ENCODE measurements at places on chromosomes 6 and 20. TPM values are rescaled to one million over a fixed set of nuclear protein-coding genes. Genes with fewer than 3 reads are reported as not detected.

- H3K27ac ChIP-seq: peak overlapping the region; percentile 90
- no peaks in the 10 kb centered on the region for H3K4me1 ChIP-seq
- peak overlapping the region; percentile 50 for H3K4me3 ChIP-seq
- peak; percentile 68 for DNase-seq
- H3K27me3 ChIP-seq: peaks cover 56% of the 10 kb centered on the region
These were observed 118.0 kb downstream of the HFE start for GRCh38 chr6:26205161-26205624.

- H3K4me3 ChIP-seq: no peak overlapping the region
- peak overlapping the region; percentile 84 for H3K27ac ChIP-seq
- H3K27me3 ChIP-seq: no peaks in the 10 kb centered on the region
- H3K36me3 ChIP-seq: no peaks in the 10 kb centered on the region
- peak; percentile 83 for DNase-seq
These were observed 30.2 kb upstream of the SGK1 start for GRCh38 chr6:134347885-134348805.

The PRDM13 gene
- total RNA-seq: not detected

The APCDD1L gene
- total RNA-seq: not detected

GRCh38 chr6:129289442-129289841, 406.5 kb downstream of the LAMA2 start:
- H3K4me3 ChIP-seq: no peak overlapping the region
- no peaks in the 10 kb centered on the region for H3K4me1 ChIP-seq
- H3K27me3 ChIP-seq: no peaks in the 10 kb centered on the region
- H3K27ac ChIP-seq: no peak overlapping the region

DNA sequence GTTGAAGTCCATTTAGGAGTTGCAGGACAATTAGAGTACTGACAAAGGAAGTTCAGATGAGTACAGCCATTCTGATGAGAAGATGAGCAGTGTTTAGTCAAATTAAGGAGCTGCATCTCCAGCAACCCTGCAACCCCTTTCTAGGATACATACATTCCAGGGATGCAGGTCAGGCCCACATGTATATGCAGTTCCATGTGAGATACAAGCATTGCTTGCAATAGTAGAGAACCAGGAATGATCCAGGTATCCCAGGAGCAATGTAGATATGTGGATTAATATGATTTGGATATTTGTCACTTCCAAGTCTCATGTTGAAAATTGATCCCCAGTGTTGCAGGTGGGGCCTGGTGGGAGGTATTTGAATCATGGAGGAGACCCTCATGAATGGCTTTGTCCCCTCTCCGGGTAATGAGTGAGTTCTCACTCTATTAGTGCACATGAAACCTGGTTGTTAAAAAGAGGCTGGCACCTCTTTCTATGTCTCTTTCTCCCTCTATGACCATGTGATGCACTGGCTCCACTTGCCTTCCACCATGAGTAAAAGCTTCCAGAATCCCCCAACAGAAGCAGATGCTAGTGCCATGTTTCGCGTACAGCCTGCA, 6.4 kb downstream of the HLA-DPA1 start:
- H3K27ac ChIP-seq: no peak overlapping the region
- H3K36me3 ChIP-seq: peaks cover 16% of the 10 kb centered on the region
- H3K4me1 ChIP-seq: no peaks in the 10 kb centered on the region
- no peak for DNase-seq
- no peaks in the 10 kb centered on the region for H3K27me3 ChIP-seq
- no peak overlapping the region for H3K4me3 ChIP-seq

GRCh38 chr6:23905133-23905815, 220.7 kb upstream of the NRSN1 start:
- no peaks in the 10 kb centered on the region for H3K36me3 ChIP-seq
- H3K4me3 ChIP-seq: no peak overlapping the region
- no peaks in the 10 kb centered on the region for H3K27me3 ChIP-seq
- H3K27ac ChIP-seq: no peak overlapping the region
- H3K4me1 ChIP-seq: no peaks in the 10 kb centered on the region

The LIME1 gene
- total RNA-seq: 16.7 TPM

The PRND gene
- not detected for total RNA-seq

GRCh38 chr20:50470264-50470858, 39.8 kb upstream of the PTPN1 start:
- H3K27ac ChIP-seq: no peak overlapping the region
- H3K4me3 ChIP-seq: no peak overlapping the region
- H3K4me1 ChIP-seq: peaks cover 3% of the 10 kb centered on the region
- no peak for DNase-seq
- H3K27me3 ChIP-seq: no peaks in the 10 kb centered on the region
- no peaks in the 10 kb centered on the region for H3K36me3 ChIP-seq

- H3K27ac ChIP-seq: no peak overlapping the region
- H3K4me1 ChIP-seq: no peaks in the 10 kb centered on the region
- H3K36me3 ChIP-seq: no peaks in the 10 kb centered on the region
- DNase-seq: no peak
- H3K4me3 ChIP-seq: no peak overlapping the region
These were observed 43.7 kb downstream of the KCNQ5 start for GRCh38 chr6:72665599-72665998.

- no peaks in the 10 kb centered on the region for H3K27me3 ChIP-seq
- no peaks in the 10 kb centered on the region for H3K36me3 ChIP-seq
These were observed 12.4 kb upstream of the TREML4 start for GRCh38 chr6:41215777-41216176.

DNA sequence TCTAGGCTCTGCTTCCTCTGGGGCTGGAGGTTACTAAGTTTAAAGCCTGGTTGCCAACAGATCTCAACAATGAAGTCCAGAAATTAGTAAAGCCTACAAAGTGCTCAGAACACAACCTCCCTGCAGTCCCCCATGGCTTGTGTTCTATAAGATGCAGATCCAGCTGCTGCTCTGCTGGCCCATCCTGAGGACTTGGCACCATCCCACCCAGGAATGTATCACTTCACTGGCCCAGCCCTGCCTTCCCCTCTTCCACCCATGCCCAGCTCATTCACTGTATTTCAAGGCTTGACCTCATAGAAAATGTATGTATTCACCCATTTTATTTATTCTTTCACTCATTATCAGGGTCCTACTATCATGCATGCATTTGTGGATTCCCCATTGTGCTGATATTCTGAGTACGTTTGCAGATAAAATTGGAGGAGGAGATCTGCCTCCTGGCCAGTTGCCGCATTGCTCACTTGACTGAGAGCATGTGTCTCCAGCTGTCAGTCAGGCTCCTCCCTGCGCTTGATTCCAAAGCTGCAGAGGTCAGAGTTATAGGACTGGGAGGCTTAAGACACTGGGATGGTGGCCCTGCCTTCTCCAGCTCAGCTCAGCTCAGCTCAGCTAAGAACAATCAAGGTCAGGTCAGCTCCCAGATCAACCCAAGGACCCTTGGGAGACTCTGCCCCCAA, 104.8 kb downstream of the MAFB start:
- no peaks in the 10 kb centered on the region for H3K36me3 ChIP-seq
- no peaks in the 10 kb centered on the region for H3K4me1 ChIP-seq
- DNase-seq: no peak
- no peaks in the 10 kb centered on the region for H3K27me3 ChIP-seq

- H3K36me3 ChIP-seq: no peaks in the 10 kb centered on the region
- no peaks in the 10 kb centered on the region for H3K27me3 ChIP-seq
- H3K4me1 ChIP-seq: no peaks in the 10 kb centered on the region
These were observed 118.4 kb downstream of the GRM4 start for GRCh38 chr6:34027445-34027936.

The ERVFRD-1 gene
- total RNA-seq: 0.22 TPM

All from tibial nerve (tissue), 4 donors.